ENCODE measurements at places on chromosomes 2 and 18. TPM values are rescaled to one million over a fixed set of nuclear protein-coding genes. Genes with fewer than 3 reads are reported as not detected.

GRCh38 chr2:46530639-46531038 is 51.3 kb downstream of the TMEM247 start:
- no peak overlapping the region for H3K4me3 ChIP-seq
- no peak overlapping the region for H3K27ac ChIP-seq
- H3K36me3 ChIP-seq = no peaks in the 10 kb centered on the region

DNA sequence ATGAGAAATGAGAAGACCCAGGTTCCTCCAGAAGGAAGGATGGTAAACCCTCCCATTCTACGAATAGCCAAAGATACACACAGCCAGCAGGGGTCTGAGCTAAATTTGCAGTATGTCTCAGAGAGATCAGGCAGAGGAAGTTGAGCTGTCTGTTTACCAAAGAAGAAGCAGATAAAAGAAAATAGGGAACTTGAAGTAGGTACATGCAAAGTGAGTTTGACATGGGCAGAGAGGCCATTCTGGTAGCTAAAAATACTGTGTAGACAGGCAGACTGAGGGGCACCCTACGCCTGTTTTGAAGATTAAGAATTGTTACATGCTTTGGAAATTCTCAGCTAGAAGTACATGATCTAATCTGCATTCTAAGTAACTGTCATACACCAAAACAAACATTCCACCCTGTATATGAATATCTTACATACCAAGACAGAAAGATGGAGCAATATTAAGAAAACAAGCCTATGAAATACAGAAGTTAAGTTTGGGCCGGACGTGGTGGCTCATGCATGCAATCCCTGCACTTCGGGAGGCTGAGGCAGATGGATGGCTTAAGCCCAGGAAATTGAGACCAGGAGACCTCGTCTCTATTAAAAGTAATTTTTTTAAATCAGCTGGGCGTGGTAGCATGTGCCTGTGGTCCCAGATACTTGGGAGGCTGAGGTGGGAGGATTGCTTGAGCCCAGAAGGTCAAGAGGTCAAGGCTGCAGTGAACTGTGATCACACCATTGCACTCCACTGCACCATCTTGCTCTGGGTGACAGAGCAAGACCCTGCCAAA is 157.9 kb downstream of the ANKRD44 start:
- H3K36me3 ChIP-seq = no peaks in the 10 kb centered on the region
- peaks cover 15% of the 10 kb centered on the region for H3K4me1 ChIP-seq
- H3K27ac ChIP-seq = peak overlapping the region; percentile 59
- no peak overlapping the region for H3K4me3 ChIP-seq
- no peak for DNase-seq

GRCh38 chr2:214807653-214808052 is 1.8 kb downstream of the BARD1 start:
- DNase-seq = no peak
- no peaks in the 10 kb centered on the region for H3K27me3 ChIP-seq
- peaks cover 8% of the 10 kb centered on the region for H3K4me1 ChIP-seq
- no peak overlapping the region for H3K27ac ChIP-seq
- no peaks in the 10 kb centered on the region for H3K36me3 ChIP-seq
- H3K4me3 ChIP-seq = no peak overlapping the region

DNA sequence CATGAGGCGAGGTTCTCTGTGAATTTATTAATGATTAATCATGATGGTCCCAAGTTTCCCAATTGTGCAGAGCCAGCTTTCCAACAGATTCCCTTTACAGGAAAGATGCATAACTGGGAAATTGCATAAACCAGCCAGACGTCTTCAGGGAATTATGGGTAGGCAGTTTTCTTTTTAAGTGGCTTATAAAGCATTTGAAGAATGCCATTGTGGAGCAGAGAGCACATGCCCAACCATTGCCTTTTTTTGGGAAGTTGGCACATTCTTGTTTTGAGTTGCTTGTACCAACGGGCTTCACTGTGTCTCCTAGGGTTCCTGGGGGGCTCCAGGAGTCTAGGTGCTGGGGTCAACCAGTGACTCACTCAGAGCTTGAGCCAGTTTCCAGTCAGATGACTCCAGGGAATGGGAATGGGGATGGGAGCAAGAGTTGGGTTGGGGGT is 231.7 kb upstream of the FOSL2 start:
- DNase-seq = no peak
- peaks cover 23% of the 10 kb centered on the region for H3K4me1 ChIP-seq
- no peaks in the 10 kb centered on the region for H3K27me3 ChIP-seq
- no peaks in the 10 kb centered on the region for H3K36me3 ChIP-seq
- H3K4me3 ChIP-seq = no peak overlapping the region
- H3K27ac ChIP-seq = no peak overlapping the region

DNA sequence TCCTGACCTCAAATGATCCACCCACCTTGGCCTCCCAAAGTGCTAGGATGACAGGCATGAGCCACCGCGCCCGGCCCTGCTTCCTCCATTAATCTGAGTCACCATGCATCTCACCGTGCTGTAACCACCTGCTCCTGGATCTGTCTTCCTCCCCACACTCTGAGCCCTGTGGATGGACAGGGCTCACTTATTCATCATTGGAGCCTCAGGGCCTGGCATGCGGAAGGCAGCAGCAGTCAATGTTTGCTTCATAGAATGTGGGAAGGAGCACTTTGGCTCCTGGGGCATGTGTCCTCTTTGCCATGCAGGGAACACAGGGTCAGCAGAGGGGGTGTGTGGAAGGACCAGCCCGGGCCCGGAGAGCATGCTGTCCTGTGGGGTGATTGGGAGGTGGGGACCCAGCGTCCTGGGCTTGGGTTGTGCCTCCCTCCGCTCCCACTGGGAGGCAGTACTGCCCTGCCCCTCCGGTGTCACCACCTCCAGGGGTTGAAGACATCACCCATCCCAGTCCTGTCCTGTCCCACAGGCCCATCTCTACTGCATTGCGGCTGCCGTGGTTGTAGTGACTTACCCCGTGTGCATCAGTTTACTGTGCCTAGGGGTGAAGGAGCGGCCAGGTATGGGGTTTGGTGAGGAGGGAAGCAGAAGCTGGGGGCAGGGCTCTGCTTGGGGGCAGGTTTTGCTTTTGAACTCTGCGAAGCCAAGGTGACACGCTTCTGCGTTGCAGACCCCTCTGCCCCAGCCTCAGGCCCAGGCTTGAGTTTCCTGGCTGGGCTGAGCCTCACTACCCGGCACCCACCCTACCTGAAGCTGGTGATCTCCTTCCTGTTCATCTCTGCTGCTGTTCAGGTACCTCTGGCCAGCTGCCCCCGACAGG is 11.5 kb downstream of the MFSD2B start:
- no peak for DNase-seq
- no peaks in the 10 kb centered on the region for H3K4me1 ChIP-seq
- no peak overlapping the region for H3K4me3 ChIP-seq
- no peaks in the 10 kb centered on the region for H3K27me3 ChIP-seq
- no peaks in the 10 kb centered on the region for H3K36me3 ChIP-seq
- H3K27ac ChIP-seq = no peak overlapping the region

GRCh38 chr2:216546241-216546640 is 47.6 kb downstream of the RPL37A start:
- H3K4me3 ChIP-seq = no peak overlapping the region
- peaks cover 12% of the 10 kb centered on the region for H3K4me1 ChIP-seq
- H3K27ac ChIP-seq = no peak overlapping the region
- H3K36me3 ChIP-seq = no peaks in the 10 kb centered on the region
- no peak for DNase-seq

DNA sequence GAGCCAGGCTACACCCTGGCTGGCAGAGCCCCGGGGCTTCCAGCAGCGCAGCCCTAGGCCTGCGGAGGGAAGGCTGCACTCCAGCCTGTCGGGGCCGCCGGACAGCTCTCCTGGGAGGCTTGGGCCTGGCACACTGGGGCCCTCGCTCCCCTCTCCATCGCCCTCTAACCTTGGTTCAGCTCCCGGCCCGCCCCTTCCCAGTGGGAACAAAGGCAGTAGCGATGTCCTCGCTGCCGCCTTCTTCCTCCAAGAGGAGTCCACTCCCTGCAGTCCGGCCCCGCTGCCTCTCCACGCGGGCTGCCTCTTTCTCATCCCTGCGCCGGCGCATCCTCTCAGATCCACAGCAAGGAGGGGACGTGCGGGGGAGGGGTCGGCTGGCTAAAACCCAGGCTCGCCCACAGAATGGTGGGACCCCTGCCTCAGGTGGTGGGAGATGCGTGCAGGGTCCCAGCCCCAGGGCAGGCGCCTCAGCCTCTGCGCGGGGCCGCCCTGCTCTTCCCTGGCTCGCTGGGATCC is 138.1 kb downstream of the TWIST2 start:
- no peak overlapping the region for H3K27ac ChIP-seq
- peaks cover 7% of the 10 kb centered on the region for H3K27me3 ChIP-seq
- H3K4me1 ChIP-seq = no peaks in the 10 kb centered on the region
- no peak overlapping the region for H3K4me3 ChIP-seq
- no peaks in the 10 kb centered on the region for H3K36me3 ChIP-seq

POTEE gene
- not detected for total RNA-seq

ADGRF3 gene
- total RNA-seq = 0.07 TPM

ERFE gene
- total RNA-seq = not detected
